ENCODE measurements at places on chromosomes 2 and 18.

GRCh38 chr2:136115183-136115761, 2.7 kb downstream of the CXCR4 start:
- DNase-seq = peak; percentile 43

DNA sequence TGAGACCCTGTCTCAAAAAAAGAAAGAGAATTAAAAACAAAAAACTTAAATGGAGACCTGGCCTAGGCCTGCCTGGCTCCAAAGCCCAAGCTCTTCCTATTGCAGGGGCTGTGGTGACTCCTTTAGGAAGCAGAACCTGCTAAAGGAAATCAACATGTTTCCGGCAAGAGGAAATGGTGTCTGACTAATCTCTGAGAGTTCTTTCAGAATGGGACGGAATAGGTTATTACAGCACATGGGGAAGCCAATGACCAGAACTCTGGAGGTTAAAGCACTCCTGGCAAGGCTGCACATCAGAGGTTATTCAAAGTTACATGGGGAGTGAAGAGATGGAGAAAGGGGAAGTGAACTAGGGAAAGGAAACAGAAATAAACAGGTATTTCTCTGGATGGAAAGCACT, 21.4 kb downstream of the KIF3C start:
- peak; percentile 78 for DNase-seq

DNA sequence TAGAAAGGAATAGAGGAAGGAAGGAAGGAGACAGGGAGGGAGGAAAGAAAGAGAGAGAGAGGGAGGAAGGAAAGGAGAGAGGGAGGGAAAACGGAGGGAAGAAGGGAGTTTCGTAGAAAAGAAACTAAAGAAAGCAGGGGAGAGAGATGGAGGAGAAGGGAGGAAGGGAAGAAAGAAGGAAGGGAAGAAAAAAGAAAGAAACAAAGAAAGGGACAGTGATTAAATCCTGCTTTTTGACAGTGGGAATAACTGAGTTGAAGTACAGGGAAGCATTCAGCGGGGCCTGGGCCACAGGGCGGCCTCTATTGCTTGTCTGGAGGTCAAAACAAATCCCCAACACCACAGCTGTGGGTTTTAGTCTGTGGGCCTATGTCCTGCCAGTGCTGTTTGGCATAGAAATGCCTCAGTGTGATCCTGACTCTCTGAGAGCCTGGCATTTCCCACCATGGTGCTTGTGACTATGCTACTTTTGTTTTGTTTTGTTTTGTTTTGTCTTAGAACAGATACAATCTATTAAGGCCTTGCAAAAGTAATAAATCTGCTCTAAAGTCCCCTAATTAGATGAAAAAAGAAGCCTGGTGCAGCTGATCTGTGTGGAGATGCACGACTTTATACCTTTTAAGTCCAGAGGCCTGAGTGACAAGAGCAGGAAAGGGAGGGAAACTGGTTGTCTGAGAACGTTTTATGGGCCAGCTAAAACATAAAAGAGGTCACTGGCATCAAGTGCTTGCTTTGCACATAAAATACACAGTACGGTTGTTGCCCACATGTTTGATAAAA, 40.0 kb downstream of the IL1RL2 start:
- peak; percentile 41 for DNase-seq

DNA sequence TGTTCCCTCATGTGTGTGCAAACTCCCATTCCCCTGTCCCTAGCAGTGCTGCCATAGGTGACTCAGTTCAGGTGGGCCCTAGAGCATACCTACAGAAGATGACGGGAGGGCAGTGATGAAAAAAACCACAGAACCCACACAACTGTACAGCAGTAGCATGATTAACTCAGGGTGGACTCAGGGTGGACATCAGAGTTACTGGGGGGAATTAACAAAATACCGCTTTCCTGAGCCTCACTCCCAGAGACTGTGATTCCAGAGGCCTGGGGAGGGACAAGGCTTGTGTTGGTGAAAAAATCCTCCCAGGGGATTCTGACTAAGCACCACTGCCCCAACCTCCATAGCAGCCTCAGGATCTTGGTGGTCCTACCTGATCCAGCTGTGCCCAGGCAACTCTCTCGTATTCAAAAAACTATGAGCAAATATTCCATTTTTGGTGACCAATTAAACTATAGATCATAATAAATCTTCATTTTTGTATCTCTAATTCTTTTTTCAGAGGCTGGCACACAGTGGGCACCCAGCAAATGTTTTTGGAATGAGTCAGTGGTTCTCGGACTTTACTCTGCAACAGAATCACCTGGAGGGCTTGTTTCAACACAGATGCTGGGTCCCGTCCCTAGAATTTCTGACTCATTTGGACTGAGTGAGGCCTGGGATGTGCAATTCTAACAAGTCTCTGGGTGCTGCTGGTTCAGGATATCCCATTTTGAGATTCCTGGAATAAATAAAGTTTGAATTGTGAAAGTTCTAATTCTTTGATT, 84.1 kb upstream of the NABP1 start:
- no peak for DNase-seq

DNA sequence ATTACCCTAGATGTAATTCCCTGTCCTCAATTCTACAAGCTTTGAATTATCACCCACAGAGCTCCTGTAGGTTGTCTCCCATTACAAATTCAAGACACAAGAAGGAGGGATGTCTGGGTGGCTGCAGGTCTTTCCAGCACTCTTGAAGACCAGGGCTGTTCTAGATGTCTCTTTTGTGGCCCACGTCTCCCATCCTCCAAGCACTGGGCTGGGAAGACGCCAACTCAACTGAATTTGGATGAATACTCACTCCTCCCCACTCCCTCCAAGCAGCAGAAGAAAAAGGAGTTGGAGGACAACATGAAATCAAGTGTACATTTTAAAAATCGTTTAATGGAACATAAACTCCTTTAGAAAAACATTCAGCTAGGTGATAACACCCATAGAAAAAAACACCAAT, 31.2 kb downstream of the SMAD7 start:
- DNase-seq = no peak

GRCh38 chr18:44342946-44343345, 337.7 kb upstream of the SETBP1 start:
- DNase-seq = no peak

DNA sequence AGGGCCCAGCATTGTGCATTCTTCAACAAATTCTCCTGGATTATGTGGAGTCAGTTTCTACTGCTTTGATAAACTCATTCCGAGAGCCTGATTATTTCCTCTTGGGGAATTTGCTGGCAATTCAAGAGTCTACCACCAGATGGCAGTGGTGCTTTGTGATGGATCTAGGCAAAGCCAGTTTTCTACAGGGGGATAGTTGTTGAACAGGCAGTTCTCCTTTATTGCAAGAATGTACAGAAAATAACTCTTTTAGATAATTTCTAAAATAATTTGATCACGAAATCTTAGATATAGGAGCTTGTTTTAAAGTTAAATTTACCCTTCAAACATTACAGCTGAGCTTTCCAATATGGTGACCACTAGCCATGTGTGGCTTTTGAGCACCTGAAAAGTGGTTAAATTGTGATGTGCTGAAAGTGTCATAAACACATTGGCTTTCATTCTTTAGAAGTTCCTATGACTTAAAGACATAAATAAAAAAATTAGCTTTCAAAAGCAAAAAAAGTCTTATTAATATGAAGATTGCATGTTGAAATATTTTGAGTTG, 66.7 kb upstream of the HAAO start:
- DNase-seq = peak; percentile 69

DNA sequence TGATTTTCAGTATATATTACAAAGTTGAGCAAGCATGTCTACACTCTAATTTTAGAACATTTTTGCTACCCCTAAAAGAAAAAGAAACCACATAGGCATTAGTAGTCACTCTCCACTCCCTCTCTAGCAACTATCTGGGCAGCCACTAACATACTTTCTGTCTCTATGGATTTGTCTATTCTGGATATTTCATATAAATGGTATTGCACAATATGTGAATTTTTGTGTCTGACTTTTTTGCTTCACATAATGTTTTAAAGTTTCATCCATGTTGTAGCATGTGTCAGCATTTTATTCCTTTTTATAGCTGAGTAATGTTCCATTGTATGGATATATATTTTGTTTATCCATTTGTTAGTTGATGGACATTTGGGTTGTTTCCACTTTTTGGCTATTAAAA, 232.5 kb upstream of the CTAGE1 start:
- DNase-seq = no peak

GRCh38 chr2:114083717-114084387, 194.0 kb downstream of the ACTR3 start:
- DNase-seq = no peak

GRCh38 chr2:651951-652373, 25.2 kb downstream of the TMEM18 start:
- no peak for DNase-seq

DNA sequence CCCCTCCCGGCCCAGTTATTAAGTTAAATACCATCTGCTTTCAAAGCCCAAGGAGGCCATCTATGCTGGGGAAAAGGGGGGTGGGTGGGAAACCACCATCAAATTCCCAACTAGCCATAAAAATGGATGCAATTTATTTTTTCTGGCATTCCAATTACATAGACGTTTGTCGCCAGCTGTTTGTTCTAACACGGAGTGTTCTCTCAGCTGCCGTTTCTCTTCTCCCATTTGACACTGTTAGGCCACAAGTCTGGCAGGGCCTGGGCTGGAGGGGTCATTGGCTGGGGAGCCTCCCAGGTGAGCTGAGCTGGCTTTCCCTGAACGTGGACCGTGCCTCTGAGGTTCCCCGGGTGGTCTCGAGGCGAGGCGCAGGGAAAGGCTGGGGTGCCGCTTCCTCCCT, 16.6 kb downstream of the ATOH8 start:
- DNase-seq = no peak

GRCh38 chr2:106127282-106127771, 66.8 kb downstream of the UXS1 start:
- no peak for DNase-seq

DNA sequence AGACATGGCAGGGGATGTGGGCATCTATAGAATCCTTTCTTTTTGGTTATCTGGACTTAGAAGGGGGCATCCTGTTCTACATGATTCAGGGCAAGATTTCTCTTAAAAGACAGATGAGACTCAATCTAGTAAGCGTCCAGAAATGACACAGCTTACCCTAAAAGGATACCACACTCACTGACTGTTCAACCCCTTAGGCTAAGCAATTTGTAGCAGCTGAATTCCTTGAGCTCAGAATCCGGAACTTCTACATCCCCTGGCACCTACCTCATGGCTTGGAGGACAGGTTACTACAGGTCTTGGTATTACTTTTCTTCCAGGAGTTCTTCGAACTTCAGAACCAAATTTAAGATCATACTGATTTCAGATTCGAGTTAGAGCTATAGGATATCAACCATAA, 138.4 kb downstream of the LAMA3 start:
- DNase-seq = no peak

DNA sequence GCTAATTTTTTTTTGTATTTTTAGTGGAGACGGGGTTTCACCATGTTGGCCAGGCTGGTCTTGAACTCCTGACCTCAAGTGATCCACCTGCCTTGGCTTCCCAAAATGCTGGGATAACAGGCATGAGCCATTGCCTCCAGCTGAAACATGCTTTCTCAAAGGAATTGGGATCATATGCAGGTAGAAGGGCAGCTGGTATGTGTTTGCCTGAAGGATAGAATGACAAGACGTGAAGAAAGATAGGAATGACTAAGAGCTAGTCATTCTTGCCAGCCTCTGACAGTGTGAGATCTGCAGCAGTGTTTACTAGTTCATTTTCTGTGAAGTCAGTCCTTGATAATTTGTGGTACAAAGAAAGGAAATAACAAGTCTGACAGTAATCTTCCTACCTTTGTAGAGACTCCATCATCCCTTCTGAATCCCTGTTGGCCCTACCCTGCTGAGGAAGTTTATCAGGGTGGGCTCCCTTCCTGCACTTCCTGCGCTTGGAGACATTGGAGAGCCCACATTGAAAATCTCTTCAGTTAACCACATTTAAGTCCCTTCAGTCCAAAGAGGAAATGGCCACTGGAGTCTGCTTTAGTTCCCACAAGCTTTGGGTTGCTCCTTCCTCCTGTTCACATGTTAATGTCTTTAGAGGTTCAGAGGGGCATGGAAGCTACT, 14.7 kb downstream of the CFLAR start:
- peak; percentile 73 for DNase-seq

DNA sequence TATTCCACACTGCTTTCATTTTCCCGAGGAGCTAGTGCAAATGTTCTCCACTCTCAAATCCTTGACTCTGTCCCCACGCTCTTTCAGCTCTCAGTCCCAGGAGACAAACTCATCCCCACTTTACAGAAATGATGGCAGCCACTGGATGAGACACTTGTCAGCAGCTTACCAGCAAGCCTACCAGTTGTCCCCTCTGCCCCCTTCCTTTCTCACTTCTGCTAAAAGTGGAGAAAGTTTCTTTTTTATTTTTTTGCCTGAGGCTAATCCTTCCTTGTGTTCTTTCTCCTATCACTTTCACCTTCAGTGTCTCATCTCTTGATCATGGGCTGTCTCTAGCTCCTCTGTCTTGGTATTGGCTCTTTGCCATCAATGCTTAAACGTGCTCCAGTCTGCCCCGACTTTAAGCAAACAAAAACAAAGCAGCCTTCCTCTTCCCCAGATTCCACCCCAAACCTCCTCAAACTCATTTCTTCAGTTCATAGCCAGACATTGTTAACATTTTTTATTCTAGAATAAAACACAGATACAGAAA, 64.5 kb downstream of the TTC32 start:
- no peak for DNase-seq

DNA sequence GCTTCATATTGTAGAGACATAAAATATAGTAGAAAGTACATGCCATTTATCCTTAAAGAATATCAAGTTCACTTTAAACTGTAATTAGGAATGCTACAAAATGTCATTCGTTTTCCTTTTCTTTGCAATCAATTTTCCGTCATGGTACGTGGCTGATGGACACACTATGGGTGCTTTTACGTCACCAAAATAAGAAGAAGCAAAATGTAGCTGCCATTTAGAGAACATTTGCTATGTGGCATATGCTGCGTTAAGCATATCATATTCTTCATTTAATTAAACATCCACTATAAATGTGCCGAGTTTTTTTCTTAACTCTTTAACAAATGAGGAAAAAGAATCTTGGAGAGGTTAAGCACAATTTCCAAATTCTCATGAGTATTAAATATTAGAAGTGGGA, 1358.5 kb upstream of the NXPH2 start:
- no peak for DNase-seq

DNA sequence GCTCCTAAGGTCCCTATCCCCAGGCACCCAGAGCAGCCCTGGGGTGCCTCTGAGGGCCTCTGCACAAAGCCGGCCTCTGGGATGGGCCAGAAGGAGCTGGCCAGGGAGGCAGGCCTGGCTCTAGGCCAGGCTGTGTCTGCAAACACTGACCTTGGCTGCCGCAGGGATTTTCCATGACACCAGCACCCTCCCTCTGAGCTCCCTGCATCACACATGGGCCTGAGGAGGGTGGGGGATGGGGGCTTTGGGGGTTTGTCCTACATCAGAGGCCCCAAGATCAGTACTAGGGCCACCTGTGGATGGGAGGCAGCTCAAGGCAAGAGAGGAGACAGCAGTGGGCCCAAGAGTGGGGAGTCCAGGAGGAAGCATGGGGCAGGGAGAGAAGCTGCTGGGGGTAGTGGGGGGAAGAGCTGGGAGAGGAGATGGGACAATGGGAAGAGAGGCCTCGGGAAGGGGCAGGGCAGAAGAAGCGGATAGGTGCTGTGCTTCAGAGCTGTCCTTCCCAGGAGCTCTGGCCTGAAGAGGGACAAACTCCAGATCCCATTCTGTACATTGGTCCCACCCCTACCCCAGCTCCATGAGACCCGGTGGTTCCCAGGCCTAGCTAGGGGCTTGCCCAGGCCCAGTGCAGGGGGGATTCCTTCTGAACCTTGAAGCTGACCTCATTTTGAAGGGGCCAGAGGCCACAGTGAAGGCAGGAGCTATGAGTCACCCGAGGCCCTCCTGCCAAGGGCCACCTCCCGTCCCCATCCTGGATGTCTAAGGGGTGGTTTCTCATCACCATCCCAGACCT, 28.0 kb downstream of the KCNK3 start:
- DNase-seq = no peak
